ENCODE measurements at places on chromosomes 1 and 21.

DNA sequence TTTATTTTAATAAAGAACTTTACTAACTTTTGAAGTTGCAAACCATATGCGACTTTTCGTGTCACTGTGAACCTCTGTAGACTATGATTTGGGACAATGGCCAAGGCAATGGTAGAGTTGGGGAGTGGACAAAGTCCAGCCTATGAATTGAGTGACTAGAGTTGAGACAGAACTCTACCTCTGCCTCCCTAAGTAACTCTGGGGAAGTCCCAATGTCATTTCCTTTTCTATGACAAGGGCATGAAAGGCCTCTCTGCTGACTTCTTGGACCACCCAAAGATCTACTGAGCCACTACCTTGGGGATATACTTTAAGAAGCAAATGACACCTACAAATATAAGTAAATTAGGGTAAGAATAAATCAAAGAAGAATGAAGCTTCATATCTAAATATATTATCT is 19.3 kb downstream of the BEND5 start:
- no peak for DNase-seq

GRCh38 chr1:28280501-28280900 is 21.2 kb downstream of the SESN2 start:
- DNase-seq = no peak

GRCh38 chr1:47178654-47179016 is 11.2 kb downstream of the PDZK1IP1 start:
- DNase-seq = no peak

DNA sequence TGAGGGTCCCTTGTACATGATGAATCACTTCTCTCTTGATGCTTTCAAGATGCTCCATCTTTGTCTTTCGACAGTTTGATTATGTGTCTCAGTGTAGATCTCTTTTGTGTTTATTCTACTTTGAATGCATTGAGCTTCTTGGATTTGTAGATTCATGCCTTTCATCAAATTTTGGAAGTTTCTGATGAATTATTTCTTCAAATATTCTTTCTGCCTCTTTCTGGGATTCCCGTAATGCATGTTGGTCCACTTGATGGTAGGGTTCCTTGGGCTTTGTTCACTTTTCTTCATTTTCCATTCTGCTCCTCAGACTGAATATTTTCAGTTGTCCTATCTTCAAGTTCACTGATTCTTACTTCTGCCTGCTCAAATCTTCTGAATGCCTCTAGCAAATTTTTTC is 50.7 kb downstream of the ADSS2 start:
- DNase-seq = no peak

DNA sequence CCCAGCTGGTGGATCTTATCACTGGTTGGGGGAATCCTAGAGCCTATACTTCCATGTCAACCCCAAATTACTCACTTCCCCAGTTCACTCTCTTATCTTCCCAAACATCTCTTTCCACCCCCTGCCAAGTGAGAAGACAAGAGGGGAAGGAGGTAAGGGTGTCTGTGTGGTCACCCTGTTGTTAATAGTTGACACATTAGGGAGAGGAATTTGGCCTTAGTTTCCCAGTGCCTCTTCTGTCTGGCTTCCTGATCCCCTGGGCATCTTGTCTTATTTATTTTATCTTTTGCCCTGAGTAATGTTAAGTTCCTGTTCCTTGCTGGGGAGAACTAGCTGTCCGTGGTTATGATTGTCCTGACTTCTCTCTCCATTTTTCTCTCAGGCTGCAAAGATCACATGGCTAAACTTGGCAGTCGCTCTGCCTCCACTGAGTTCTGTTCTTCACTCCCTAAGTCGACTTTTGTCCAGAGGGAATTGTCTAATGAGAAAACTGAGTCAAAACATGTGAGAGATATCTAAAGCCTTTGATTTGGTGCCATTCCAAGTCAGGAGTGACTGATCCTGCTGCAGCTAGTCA is 157.1 kb upstream of the SYT6 start:
- no peak for DNase-seq

DNA sequence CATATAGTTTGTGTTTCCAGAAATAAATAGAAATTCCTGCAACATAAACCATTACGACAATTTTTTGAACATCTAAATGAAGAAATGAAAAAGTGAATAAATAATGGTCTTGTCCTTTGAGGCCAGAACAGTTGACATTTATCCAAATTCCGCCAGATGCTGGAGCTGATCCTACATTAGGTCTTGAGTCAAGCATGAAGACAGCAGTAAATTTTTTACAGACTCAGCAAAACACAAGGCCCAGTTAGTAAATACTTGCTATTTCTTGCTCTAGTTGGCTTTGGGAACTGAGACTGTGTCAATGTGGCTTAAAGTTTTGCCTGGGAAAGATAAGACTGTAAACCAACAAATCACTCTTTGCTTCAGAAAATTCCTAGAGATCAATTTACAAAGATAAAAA is 540.1 kb upstream of the RGS18 start:
- DNase-seq = no peak

DNA sequence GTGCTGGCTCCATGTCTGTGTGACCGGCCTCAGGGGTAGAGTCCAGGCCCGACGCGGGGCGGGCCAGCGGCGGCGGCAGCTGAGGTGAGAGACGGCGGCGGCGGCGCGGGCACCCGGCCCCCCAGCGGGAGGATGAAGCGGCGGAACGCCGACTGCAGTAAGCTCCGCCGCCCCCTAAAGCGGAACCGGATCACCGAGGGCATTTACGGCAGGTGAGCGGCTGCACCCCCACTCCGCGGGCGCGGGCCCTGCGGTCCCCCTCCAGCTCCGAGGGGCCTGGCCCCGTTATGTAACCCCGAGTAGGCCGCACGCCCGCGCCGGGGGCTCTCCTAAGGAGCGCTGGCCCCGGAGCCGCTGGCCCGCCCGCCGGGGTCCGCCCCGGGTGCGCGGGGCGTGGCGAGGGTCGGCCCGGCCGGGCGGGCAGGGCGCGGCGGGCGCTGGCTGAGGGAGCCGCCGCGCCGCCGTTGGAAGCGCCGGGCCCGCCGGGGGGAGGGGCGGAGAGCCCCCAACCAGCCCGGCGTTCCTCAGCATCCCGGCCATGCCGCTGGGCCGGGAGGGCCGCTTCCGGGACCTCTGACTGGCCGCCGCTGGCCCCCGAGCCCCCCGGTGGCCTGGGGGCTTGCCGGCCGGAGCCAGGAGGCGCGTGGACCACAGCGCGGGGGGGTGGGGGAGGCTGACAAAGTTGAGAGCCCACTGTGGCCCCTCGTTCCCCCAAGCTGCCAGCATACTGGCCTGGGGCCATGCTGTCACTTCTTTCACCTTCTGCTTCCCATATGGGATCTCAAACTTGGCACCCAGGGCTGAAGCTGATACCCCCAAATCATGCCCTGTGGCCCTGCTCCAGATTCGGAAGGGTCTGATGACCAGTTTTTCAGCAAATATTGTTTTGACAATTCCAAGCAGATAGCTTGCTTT is 527 bp downstream of the MACO1 start:
- DNase-seq = peak; percentile 34

DNA sequence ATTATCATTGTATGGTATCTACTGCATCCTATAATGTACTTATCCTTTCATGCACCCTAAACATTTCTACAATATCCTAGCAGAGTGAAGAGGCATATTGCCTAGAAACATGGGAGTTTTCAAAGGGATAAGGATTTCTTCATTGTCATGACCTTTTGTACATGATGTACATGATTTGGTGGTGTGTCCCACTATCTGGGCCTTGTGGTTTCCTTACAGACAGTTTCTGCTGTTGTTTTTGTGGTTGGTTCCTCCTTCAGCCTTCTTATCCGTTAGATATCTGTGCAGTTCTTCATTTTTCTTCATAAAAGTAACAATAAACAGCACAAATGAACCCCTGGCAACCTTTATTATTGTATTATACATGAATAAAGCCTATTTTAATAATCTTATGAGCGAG is 70.4 kb upstream of the BACH1 start:
- DNase-seq = no peak

DNA sequence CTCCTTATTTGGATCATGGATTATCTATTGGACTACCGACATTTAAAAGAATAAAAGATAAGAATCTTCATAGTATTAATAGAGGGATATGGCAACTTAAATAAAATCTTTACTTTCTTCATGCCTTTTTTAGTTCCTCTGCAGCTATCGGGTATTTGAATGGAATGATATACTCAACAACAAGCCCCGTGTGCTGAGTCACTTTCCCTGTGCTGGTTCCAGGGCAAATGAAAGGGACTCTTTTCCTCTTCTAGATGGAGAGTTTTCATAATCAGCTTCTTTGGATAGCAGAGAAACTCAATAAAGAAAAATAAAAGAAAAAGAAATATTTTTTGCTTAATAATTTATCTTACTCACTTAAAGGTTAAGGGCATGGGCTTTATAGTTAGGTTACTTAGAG is 213.7 kb downstream of the LRRC40 start:
- no peak for DNase-seq

DNA sequence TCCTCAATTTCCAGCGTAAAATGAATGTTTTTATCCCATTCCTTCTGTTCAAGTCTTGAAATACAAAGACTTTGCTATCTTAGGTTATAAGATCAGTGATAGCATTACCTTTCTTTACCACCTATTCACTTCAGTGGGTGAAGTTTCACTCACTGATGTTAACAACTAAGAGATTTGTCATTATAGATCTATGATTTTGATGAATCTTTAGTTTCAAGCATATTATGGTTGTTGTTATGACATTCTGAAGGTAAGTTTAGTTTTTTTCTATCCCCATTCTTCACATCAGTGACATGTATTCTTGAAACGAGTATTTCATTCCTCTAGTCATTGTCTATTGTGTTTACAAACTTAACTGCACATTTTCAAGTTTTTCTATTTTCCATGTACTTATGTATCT is 182.5 kb downstream of the ATP6V1G3 start:
- DNase-seq = no peak

DNA sequence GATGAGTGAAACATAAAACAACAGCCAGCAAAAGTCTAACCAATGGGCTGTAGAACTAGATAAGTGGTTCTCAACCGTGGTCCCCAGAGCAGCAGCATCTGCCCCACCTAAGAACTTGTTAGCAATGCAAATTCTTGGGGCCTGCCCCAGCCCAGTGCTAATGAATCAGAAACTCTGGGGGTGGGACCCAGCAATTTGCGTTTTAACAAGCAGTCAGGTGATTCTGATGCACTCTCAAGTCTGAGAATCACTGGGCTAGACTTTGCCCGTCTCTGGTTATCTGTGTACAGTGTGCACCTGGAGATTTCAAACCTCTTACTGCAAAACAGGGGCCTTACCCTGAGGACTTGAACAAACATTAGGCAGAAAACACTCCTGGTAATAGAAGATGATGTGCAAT is 66.5 kb downstream of the PLXNA2 start:
- peak; percentile 88 for DNase-seq

Measured in NCI-H345 (cell line).